HT-29 (cell line): ENCODE measurements at places on chromosomes 3 and 15. TPM values are rescaled to one million over a fixed set of nuclear protein-coding genes. Genes with fewer than 3 reads are reported as not detected.

DNA sequence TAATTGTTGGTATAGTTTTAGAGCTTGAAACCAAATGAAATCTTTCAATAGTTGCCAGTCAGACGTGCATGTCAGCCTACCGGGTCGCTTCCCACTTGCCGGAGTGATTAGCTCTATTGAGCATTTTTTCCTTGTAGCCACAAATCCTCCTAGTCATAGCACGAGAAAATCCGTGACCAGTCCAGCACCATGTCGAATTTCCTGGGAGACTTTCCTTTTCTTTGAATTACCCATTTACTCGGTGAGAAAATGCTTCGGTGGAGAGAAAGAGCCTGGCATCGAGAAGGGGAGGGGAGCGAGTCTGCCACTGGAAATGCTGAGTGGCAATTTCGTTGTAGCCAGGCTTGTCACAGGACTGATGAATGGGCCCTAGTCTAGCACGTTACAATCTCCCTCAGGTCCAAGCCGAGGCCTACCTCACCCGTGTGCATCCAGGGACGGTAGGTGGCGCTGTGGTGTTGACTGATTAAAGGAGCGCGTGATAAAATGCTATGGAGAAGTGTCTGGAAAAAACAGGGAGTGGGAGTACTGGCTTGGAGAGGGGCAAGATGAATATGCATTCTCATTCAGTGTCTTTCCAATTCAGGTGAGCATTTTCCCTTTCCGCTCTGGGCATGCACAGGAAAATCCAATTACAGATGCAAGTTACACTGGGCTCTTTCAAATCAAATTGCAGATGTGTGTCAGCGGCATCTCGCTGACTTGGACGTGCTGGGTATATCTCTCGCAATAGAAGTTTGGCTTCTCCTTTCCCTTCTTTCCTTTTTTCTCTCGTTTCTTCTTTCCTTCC is 238.8 kb downstream of the EDEM1 start:
- DNase-seq = peak; percentile 78

DNA sequence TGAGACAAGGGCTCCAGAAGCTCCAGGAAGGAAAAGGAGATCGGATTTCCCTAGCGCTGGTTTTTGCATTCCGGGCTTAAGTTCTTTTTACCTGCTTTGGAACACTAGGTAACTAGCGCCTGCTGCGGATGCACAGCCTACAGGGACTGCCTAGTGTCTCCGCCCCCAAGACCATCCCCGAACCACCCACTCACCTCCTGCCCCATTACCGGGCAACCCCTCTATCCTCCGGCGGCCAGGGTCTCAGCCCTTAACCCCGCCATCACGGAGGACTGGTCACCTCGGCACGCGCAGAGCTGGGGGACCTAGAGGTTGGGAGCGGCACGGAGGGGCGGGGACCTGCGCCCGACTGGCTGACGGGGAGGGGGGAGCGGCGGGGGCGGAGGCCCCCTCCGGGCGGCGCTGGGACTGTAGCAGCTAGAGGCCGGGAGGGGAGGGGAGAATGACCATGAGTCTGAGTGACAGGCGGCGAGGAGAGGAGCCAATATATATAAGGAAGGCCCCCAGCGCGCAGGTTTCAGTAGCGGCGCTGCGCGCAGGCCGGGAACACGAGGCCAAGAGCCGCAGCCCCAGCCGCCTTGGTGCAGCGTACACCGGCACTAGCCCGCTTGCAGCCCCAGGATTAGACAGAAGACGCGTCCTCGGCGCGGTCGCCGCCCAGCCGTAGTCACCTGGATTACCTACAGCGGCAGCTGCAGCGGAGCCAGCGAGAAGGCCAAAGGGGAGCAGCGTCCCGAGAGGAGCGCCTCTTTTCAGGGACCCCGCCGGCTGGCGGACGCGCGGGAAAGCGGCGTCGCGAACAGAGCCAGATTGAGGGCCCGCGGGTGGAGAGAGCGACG is at the start of gene DLL4:
TSS of gene DLL4 (plus strand) at position 520 of the 839 bp plus-strand sequence. CDS start 329 bp downstream, outside the sequence.
- DNase-seq = peak; percentile 83

GRCh38 chr3:50388720-50389413 is 29.5 kb upstream of the TMEM115 start:
- no peak for DNase-seq

- DNase-seq = no peak
Measured at GRCh38 chr15:73937296-73937695, 11.0 kb downstream of the LOXL1 start.

Gene ZNF280D
- 8.5 and 8.7 TPM in 2 replicates for total RNA-seq

DNA sequence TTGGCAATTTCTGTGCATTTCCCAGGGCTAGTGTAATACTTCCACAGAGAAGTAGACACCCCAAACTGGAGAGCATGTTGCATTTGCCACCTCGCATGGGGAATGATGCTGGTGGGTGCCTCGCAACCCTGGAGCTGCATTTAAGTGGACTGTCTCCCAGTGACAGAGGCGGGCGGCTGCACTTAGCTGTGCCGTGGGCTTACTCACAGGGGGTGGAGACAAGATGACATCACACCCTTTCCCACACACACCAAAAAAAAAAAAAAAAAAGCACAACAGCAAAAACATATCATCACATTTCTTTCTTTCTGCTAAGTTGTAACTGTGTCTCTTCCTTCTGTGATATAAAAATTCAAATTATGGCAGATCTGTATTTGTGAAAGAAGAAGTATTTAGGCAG is at the start of gene ABI3BP:
TSS of gene ABI3BP (minus strand) at position 113 of the 400 bp plus-strand sequence. CDS start at position 76, 37 bp downstream.
- DNase-seq = no peak

DNA sequence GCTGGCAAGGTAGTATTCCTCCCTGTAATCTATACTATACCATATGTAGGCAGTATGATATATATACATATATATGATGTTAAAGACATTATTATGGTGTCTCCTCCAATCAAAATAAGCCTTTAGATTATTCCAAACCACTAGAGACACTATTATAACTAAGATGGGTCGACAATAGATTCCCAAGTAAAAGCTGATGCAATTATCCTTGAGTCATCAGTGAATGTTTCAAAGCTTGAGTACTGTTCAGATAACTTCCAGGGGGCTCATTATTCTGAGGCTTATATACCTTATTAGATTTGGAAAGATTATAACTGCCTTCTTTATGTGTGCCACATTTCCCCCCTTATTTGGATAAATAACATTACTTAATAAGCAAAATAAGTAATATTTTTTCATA is 11.9 kb upstream of the C3orf38 start:
- DNase-seq = no peak

Gene PRSS50
- not detected in 2 replicates for total RNA-seq
